ENCODE measurements at places on chromosomes 3 and 15.
A peak's percentile ranks its signal among the peaks of the same experiment; 100 is the strongest.

DNA sequence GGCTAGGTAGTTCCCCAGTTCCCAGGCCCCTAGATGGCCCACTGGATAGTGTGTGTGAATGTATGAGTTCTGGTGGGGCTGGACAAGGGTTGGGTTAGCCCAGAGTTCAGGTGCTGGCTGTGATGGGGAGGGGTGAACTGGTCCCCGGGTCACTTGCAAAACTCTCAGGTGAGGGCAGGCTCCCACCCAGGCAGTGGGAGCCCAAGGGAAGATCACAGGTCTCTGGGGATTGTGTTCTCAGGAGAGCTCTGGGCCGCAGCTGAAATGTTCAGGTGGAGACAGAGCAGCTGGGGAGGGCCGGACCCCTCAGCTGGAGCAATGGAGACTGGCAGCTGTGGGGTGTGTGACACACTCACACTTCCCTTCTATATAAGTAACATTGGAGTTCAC, 12.8 kb upstream of the FAM98B start:
- no peak for DNase-seq

- no peak for DNase-seq
These were observed 112.7 kb downstream of the APBA2 start for GRCh38 chr15:28998511-28998910.

DNA sequence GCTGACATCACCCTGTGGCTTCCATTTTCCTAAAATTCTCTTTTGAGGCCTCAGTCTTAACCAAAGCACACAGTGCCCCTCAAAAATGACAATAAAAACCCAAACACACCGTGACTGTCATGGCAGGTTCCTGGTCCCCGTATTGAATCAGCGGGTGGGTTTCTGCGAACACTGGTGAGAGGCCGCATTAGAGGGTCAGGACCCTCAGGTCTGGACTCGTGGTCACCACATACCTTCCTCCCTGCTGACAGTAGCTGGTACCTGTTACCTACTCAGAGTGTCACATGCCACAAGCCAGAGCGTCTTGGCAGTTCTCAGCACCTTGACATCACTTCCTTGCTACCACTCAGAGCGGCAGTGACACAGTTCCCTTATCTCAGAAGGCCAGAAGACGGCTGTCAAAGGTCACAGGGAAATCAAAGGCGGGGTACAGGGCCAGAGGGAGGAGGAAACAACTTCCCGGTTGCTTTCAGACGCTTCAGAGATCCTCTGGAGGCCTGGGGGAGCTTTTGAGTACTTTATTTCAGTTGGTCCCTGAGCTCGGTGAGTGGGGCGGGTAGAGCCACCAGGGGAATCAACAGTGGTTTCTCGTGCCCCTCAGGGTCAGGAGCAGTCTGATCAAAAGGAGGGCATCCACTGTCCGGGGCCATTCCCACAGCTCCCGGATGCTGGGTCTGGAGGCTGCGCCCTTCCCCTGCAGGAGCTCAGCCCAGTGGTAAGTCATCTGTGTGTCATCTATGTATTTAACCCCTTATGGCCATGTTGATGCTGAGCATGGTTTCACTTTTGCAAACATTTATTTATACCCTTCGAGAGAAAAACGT, at the start of the genes CCR5AS and CCRL2:
TSS of gene CCR5AS (minus strand) at position 279 of the 824 bp plus-strand sequence.
TSS of gene CCRL2 (plus strand) at position 472 of the 824 bp plus-strand sequence. CDS start 821 bp downstream, outside the sequence.
- no peak for DNase-seq

DNA sequence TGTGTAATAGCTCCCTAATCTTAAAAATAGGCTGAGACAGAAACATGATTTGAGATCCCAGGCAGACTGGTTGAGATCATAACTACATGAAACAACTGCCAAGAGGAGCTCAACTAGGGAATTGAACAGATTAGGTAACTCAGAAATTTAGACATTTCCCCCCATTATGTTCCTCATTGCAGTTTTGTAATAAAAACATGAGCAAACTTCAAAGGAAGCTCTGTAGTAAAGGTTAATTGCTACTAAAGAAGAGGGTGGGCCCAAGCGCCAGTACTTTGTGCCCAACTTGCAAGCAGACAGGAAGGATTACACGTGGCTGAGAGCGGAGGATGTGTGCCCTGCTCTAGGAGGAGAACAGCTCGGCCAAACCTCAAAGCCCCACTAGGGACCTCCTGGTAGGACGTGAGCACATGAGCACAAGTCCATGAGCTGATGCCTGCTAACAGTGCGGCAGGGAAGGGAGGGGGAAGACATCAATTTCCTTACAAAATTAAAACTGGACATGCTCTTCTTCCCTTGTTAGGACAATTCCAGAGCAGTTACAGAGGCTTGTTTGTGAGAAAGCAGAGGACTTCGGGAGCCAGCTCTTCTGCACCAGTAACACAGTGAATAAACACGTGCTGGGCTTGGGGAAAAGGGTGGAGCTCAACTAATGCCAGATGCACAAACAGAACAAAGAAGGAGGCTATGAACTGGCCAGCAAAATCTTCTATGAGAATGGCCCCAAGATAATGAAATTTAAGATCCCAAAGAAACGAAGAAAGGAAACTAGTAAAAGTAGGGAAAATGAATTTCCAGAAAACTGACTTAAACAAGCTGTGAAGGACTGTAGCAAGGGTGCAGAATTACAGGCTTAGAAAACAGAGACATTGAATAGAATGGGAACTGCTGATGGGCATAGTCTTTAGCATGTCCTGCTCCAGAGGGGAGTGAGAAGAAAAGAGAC, 275.5 kb downstream of the MECOM start:
- no peak for DNase-seq

GRCh38 chr3:71322154-71322553, 261.4 kb downstream of the FOXP1 start:
- no peak for DNase-seq

GRCh38 chr3:182957676-182958266, 22.6 kb downstream of the DCUN1D1 start:
- DNase-seq, result no peak

GRCh38 chr3:158801201-158801600, 653 bp upstream of the MFSD1 start:
- peak; percentile 38 for DNase-seq

DNA sequence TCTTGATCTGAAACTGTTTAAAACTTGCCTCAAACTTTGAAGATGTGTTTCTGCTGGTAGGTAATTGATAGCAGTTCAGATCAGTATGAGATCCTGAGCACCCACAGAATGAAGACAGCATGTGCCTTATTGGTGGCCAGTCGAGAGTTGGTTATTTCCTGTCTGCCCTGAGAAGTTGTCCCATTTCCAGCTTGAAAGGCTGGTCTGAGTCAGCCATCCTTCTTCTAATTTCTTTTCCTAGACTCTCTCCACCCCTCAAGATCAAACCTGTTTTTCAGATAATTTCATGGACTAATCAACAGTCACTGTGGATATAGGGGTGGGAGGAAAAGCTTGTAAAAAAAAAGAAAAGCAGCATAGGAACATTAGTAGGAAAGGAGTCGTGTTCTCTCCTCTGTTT, 464.4 kb downstream of the FOXP1 start:
- no peak for DNase-seq

GRCh38 chr15:70585707-70586034, 177.7 kb downstream of the UACA start:
- DNase-seq, result no peak

- DNase-seq, result peak; percentile 58
These were observed 55.0 kb downstream of the CFAP20DC start for GRCh38 chr3:58994746-58995330.

DNA sequence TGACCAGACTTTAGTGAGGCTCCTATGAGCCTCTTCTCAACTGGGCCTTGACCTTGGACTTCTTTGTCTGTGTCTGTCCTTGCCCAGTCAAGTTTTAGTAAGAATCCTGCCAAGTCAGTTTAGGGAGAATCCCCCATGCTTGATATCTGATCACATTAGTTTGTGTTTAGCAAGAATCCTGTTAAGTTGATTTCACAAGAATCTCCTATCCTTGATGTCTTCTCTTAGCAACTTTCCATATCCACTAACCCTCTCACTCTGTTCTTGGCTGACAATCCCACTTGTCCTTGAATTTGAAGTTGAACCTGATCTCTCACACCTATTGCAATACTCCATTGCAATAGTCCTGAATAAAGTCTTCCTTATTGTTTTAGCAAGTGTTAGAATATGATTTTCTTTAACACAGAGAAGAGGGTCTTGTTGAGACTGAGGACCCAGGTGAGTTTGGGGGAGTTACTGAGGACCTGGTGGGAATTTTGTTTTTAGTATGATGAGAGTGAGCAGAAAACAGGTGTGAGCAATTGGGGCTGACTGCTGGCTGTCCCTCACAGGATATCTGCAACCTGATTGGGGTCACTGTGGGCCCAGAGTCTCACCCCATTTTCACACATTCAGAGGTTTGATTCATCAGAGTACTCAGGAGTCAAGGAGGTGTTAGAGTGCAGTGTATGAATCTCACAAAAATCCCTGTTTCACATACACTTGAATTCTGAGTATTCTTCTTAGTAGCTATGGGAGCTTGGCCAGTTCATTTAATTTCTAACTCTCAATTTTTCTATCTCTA, 39.9 kb upstream of the TNFAIP8L3 start:
- no peak for DNase-seq

GRCh38 chr15:64883100-64883581, 28.6 kb upstream of the ANKDD1A start:
- DNase-seq, result no peak

DNA sequence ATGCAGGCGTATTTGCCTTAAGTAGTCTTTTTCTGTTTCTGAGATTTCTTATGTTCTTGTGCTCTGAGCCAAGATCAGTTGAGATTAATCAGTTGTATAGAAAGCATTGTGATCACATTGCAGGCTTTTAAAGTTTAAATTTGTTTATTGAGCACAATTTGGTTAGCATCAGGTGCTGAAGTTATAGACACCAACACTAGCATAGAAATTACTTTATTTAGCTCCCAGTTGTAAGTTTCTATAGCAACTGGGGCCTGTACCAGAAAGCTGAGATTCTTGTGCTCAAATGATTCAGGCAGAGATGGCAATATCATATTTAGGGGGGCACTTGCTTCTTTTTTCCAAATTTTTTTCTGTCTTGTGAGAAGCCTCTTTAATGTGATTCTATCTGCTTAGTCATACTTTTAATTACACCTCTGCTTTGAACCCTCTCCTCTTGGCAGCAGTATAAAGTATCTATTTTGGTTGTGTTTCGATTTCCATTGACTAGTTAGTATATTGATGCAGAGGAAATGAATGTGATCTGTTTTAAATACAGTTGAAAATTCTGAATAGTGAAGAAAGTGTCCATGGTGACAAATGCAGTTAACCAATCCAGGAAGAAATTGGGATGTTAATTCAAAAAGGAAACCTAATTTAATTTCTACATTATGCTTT, 241.7 kb upstream of the GBE1 start:
- DNase-seq, result peak; percentile 13

- no peak for DNase-seq
These were observed 102.0 kb downstream of the SCAPER start for GRCh38 chr15:76803049-76803571.

DNA sequence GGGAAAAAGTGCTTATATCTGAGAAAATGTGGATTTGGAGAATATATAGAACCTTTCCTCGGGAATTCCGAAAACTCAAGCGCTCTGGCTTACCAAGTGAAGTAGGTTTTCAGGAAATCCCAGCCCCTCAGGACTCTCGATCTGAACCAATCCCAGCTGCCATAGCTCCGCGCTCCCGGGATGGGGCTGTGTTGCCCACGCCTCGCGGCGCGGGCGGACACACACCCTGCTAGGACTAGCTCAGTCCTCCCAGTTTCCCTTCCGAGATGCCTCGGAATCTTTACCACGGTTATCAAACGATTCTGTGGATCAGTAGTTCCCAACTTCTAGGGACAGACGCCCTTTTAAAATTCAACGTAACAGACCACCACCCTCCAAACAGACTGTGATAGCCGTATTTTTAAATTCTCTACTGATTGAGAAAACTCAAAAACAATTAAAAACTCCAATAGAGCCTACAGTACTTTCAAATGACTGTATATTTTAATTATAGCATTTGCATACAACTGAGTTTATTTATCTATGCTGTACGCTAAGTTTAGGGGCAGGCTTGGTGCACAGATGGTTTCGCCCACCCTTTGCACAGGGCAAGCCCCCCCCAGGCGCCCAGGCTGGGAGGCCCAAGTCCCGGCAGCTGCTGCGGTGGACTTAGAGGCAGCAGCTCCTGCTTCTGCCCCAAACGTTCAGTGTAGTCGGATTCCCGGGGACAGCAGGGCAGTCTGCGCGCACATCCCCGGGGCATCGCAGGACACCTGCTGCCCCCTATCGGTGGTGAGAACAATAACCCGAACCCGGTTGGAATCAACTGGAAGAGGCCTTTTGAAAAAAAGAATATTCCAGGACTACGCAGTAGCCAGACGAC, 52.3 kb downstream of the CCDC54 start:
- DNase-seq, result peak; percentile 82

DNA sequence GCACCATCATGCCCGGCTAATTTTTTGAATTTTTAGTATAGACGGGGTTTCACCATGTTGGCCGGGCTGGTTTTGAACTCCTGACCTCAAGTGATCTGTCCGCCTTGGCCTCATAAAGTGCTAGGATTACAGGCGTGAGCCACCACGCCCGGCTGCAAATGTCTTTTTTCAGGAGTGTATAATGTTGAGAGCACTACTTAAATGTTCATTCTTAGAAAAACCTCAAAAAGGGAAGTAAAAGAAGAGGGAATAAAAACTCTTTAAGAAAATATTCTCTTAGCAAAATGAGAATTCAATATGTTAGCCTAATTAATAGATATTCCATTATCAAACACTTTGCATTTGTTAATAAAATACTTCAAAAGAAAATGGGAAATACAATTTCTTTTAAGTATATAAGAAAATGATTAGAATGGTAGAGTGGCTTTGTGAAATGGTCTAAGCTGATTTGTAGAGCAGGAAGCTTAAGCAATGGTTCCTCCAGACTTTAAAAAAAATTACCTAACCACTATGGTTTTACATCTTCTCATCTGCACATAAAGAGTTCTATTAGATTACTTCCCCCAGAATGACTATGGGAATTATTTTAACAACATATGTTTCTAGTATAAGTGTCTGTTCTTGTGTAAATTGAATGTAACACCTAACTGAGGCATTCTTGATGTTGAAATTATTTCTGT, 226.7 kb upstream of the ALCAM start:
- no peak for DNase-seq

- peak; percentile 28 for DNase-seq
These were observed 48.7 kb downstream of the CNOT10 start for GRCh38 chr3:32733631-32734229.

DNA sequence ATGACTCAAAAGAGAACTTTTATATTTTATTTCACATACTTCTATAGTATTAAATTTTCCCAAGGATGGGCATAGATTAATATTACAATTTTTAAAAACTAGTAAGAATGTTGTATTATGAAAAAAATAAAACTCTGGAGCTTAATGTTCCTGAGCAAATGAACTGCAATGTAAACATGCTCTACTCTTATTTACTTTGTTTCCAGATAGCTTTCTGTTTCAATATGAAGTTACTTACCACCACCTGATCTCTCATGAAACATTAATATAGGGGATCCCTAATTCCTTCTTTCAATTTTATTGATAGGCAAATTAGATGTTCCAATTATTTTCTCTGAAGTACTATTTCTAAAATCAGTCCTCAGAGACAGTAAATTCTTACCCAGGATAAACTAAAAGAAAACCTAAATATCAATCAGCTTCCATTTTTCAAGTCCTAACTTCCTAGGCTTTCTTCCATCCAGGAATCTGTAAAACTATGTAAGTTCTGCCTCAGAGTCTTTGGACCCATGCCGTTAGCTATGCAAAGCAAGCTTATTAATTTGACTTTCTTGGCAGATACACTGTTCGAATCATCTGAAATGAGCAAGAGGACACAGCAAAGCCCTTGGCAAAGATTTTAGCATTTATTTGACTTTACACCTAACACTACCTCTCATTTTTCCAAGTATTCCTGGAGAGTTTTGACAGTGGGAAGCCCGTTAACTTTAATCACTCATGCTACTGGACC, 93.2 kb downstream of the PLCH1 start:
- DNase-seq, result no peak

GRCh38 chr3:39668420-39668819, 141.0 kb upstream of the MYRIP start:
- DNase-seq, result peak; percentile 66
